ENCODE measurements at places on chromosomes 7 and 10.

- no peak for DNase-seq
Observed at GRCh38 chr7:66263936-66264335, 58.8 kb downstream of the TPST1 start.

DNA sequence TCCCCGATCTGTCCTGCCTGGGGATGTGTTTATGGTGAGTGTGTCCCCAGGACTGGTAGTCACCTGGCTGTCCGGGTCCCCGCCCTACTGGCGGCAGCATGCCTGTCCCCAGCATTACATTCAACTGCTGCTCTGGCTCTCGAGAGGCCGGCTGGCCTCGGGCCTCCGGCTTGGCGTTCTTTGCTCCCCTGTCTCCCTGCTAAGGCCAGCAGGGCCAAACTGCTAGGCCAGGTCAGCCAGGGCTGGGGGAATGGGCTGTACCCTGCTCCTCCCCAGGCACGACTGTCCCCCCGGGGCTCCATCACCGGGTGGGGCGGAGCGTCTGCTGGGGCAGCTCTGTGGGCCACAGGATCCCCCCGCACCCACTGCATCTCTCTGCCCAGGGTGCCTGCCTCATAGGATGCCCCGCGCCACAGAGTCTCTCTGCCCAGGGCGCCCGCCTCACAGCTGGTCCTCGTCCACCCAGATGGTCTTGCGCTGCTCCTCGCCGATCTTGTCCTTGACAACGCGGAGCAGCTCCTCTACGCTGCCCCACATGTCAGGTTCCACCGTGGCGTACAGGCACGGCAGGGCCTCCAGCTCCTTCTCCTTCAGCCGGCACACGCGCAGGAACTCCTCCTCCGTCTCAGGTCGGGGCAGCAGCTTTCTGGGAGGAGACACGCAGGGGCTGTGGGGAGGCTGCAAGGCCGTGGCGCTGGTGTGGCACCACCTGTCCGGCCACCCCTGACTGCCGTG lies 62.3 kb upstream of the GNA12 start:
- no peak for DNase-seq

- peak; percentile 70 for DNase-seq
Observed at GRCh38 chr10:95755511-95756004, 405 bp upstream of the ENTPD1 start.

DNA sequence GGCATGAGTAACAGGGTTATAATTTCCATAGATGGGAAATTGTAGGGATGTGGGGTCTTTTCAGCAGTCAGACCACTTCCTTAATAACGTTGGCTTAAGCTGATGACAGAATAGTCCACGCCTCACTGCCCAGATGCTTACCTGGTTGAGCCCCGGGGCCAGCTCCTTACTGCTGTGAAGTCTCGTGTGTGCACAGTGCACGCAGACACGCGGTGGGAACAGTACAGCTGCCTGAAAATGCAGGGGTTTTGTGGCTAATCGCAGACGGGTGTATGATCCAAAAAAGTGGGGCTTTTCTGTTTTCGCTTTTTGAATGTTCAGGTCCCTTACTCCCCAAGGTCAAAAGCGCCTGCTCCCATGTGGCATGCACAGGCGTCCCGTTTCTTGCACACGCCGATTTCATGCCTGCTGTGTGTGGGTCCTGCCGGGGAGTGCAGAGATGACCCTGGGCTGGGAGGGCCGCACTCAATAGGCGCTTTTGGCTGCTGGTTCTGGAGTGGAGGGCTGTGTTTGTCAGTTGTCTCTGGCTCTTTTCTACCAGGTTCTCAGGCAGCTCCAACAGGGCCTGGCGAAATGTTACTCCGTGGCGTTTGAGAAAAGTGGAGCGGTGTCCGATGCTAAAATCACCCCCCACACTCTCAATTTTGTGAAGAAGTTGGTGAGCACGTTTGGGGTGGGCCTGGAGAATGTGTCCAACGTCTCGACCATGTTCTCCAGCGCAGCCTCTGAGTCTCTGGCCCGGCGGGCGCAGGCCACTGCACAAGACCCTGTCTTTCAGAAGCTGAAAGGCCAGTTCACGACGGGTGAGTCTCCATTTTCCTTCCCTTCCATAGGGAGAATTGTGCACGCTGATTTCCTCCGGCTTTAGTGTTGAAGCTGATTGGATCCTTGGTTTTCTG lies 116.0 kb downstream of the TRRAP start:
- no peak for DNase-seq

GRCh38 chr7:149093228-149093627 lies 2.7 kb upstream of the ZNF786 start:
- DNase-seq: no peak

- DNase-seq: no peak
Observed at GRCh38 chr10:15084502-15084922, 4.1 kb downstream of the ACBD7 start.

DNA sequence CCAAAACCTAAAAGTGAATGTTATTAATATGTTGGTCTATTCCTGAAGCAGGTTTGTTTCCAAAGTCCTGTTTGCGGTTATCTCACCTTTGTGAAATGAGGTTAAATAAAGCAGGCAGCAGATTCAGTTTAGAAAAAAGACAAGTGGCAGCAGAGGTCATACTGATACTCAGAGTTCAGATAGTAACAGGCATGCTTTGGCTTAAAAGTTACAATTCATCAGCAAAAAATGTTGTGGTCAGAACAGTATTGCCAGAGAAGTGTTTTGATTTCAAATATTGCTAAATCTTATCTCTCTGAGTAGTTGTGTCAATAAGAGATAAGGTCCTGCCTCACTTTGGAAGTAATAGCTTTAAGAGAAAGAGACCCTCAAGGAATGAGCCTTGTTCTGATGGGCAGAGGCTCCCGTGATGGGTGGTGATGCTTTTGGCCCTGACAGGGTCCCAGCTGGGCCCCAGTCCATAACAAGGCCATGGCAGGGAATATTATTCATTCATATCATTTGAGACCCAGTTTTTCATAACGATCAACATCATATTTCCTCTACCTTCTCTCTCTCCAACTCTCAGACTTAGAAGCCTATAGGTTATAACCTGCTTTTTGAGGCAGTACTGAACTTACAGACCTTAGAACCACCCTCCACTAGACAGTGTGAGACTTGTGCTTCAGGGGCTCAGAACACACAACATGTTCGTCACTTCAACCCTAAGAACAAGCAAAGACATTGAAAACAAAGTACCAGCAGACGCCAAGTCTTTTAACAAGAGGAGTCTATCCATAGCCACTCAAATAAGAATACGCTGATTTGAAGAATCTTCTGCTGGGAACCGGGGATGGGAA lies 58.5 kb upstream of the AHR start:
- DNase-seq: no peak

DNA sequence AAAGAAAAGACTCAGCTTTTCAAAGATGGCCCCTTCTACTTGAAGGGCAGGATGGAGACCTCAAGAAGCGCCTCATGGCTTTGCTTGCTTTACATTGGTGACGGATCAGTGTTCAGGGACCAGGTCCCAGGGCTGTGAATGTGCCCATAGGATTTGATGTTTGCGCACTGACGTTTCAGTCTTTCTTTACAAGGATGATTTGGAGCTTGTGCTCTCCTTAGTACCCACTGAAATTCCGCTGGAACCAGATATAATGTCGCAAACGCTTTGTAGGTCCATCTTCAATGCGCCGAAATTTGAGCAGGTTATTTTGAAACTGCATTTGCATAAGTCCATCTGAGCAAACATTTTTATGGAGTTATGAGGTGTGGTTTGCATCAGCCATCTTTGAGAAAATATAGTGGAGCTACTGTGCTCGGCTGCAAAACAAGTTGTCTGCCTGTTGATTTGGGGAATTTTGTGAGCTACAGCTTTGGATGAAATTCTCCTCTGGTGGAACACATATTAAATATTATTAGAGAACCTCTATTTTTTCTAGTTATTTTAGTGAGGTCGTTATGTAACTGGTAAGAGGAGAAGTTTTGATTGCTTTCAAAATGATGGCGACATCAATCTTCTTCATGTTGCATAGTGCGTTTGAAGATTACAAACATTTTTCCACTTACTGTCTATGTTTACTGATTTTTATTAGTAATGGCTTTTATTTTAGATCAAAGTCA lies 2.4 kb downstream of the RBM20 start:
- DNase-seq: no peak

- DNase-seq: peak; percentile 96
Observed at GRCh38 chr7:1458683-1459511, at the start of gene MICALL2. TSS of gene MICALL2 (minus strand) at chr7:1459470. CDS start at chr7:1459326, 144 bp downstream.

GRCh38 chr10:6234371-6234770 lies 31.6 kb downstream of the PFKFB3 start:
- peak; percentile 45 for DNase-seq

DNA sequence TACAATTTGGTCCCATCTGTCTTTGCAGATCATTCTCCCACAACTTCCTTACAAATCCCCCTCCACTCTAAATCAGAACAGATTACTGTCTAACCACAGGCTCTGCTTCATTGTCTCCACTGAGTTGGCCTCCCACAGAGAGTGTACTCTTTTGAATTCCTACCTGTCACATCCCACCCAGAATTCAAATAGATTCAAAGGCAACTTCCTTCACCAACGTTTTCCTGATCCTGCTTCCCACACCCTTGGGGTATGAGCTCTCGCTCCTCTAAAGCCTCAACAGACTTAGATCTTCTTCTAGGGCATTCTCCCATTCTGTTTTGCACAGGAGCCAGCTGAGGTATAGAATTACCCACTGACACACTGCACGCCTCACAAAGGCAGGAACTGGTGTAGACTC lies 197.8 kb upstream of the CDCA7L start:
- no peak for DNase-seq

DNA sequence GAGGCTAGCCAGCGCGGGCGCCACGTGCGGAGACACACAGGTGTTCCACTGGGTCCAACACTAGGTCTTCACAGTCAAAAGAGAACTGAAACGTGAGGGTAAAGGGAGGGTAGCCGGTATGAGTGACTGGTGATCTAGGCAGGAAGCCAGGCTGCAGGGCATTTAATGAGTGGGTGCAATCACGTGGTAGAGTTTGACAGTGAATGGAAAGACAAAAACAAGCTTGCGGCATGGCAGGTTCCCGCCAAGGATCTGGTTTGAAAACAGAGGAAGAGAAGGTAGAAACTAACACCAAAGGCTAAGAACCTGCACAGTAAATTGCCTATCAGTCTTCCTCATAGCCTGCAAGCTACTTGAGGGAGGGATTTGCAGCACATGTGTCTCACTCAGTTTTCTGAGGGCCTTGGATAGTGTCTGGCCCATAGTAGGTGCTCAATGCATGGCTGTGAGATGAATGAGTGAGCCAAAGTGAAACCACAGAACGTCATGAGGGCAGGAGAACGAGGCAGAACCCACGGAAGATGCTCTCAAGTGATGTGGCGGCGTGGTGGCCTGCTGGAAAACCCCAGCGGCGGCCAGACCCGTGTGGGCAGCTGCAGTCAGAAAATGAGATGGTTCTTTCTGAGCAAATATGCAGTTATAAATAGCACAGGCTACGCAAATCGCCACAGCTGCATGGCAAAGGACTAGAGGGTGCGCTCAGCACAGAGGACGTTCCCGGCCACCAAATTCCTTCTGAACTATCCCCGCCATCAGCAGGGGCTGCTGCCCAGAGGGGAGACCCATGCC lies 183.6 kb upstream of the NFE2L3 start:
- DNase-seq: no peak

GRCh38 chr7:147579148-147579547 lies 1011.4 kb upstream of the C7orf33 start:
- no peak for DNase-seq

- peak; percentile 29 for DNase-seq
Observed at GRCh38 chr7:107560898-107561516, 2.7 kb downstream of the COG5 start.

DNA sequence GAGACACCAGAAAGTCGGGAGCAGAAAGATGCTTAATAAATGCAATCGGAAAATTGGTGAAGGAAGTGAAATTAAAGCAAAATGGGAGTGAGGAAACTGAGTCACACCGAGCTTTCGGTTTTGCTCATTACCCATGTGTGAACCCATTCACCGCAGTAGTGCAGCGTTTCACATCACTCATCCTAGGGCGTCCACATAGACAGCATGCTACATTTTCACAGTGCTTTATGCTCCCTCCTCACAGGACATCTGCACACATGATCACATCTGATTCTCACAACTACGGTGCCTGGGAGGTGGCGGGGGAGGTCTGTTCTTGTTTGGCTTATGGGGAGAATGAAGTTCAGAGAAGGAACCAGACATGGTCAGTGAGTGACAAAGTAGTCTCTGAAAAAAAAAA lies 36.6 kb upstream of the ATP6V0A4 start:
- no peak for DNase-seq

GRCh38 chr7:137974766-137975165 lies 27.1 kb downstream of the CREB3L2 start:
- no peak for DNase-seq

GRCh38 chr10:123501148-123501547 lies 165.0 kb upstream of the GPR26 start:
- DNase-seq: no peak

- no peak for DNase-seq
Observed at GRCh38 chr7:4033996-4034395, 648.1 kb upstream of the FOXK1 start.

DNA sequence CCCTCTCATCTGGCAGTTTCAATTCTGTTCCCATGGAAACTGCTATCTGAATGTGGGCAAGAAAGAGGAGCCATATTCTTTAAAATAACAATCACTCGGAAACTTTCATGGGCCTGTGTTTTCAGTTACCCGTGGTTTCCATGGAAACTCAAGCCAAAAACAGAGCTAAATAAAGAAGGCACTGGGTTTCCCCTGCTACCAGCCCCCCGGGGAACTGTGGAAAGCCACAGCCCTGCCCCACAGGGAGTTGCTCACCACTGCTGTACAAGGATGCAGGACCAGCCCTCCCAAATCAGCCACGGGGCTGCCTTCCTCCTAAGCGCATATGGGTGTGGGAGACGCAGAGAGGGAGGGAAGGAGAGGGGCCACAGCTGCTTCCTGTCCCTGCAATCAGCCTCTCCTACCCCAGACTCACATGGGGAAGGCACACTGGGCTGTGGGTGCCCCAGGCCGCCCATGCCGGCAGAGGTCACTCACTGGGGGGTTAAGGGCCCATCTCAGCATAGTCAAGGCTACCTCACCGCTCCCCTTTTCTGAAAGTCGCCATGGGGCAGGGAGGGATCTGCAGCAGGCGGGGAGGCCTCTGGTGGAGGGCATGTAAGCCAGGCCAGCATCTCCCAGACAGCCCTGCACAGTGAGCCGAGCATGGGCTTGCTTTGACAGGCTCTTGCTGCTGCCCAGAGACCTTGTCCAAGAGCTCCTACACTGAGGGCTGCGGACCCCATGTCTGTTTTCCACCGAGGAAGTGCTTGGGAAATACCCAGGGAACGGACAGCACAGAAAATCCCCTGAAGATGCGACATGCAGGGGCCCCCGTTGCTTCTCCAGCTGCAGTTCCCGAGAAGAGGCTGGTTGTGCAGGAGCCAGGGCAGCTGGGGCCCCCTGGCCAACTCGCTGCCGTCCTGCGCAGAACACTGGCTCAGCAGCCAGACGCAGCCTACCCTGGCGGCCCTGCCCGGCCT lies 157.3 kb upstream of the PPP2R2D start:
- peak; percentile 58 for DNase-seq

Measured in suppressor macrophage treated with lipopolysaccharide for 1 hour (primary cell).